ENCODE measurements at places on chromosomes 7 and 10.

DNA sequence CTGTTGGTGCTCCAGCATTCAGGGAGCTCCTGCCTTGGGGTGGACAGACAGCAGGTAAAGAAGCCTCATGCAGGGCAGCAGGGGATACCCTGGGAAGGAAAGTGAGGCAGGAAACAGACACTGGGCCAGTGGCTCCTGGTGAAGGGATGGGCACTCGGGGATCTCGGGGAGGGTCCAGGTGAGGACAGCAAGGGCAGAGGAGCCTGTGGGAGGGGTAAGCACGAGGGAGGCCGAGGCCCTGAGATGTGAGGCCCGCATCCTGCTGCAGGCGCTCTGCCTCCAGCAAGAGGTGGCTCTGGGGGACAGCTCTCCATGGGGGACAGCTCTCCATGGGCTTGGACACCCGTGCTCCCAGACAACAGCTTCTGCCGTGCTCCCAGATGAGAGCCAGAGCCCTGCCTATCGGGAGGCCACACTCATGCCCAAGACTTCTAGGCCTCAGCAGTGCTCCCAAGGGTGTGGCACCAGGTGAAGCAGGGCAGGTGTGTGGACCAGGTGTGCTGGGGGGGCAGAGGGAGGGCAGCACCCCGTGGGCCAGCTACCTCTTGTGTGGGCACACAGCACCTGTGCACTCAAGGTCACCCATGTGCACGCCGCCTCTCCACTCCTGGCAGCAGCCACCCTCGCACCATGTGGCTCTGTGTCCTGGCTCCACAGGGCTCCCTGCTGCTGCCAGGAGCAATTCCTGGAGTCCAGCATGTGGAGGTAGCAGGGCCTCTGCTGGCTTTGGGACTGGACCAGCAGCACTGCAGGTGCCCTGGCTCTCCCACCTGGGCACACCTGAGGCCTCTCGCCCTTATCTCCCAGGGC lies 93.6 kb upstream of the INSIG1 start:
- DNase-seq: no peak

GRCh38 chr7:6228361-6229229 lies 43.8 kb downstream of the CYTH3 start:
- DNase-seq: no peak

DNA sequence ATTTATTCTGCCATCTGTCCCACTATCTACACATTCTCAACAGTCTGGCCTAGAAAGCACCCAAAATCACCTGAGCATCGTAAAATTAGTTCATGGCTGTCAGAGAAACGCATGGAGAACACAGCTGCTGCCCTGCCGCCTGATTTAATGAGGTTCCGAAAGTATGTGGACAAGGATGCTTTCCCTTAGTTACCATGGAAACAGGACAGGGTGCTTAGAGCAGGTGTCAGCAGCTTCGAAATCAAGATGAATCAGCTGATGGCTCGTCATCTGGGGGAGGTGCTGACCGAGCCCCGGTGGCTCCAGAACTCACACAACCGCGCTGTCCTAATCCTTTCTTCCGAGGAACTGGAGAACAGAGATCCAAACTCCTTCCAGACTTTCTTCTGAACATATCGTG lies 151.5 kb downstream of the TEX36 start:
- DNase-seq: no peak

DNA sequence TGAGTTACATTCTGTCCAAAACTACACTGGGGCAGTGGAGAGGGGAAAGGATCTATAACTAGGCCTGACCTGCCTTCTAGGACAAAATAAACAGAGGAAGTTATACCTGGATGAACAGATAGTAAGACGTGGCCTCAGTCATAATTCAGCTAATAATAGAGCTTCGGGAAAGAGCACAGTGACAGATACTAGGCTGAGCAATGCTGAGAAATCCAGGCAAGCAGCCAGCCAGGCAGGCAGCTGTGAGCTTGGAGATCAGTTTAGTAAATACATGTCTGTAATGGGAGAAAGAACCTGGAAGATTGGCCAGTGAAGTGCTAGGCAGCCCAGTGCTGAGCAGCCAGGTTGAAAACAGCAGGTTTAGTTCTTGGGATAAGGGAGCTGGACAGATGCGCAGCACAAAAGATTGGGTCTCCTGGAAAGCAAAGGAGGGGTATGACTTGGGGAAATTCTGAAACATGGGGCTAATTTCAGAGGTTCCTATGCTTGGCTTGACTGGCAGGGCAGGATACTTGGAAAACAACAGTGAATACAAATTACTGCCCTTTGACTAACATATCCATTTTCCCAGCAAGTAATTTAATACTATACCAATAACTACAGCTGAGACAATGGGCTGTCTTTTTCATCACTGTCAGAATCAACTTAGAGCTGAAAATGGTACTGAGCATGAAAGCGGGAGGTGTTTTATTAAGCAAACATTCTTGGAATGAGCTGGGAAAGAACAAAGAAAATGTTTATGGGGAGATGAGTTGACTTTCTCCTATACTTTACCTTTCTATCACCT lies 140.8 kb downstream of the DGKB start:
- DNase-seq: no peak

DNA sequence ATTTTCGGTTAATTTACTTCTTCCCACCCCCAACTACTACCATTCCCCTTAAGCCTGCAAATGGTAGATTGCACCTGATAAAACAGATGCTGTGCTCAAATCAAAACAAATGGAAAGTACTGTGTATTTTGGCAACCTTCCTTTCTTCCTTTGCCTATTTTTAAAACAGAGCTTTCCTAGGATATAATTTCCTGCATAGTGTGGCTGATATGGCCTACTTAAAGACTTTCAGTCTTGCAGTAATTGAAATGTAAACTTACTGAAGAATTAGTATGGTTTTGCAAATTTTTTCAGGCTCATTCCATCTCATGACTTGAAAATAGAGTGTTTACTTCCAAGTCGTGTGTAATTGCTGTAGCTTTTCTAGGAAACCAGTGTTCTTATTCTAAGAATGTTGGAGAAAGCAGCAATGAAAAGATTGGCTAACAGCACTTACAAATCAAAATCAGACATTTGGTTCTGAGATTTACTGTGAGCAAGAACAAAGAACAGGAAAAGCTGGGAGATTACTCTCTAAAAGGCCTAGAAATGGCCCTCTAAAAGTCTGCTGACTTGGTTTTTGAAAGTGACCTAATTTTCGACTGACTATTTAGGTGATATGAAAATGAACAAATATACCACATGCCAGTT lies 52.0 kb downstream of the REEP3 start:
- DNase-seq: no peak

GRCh38 chr10:34467364-34467763 lies 347.7 kb downstream of the PARD3 start:
- no peak for DNase-seq

DNA sequence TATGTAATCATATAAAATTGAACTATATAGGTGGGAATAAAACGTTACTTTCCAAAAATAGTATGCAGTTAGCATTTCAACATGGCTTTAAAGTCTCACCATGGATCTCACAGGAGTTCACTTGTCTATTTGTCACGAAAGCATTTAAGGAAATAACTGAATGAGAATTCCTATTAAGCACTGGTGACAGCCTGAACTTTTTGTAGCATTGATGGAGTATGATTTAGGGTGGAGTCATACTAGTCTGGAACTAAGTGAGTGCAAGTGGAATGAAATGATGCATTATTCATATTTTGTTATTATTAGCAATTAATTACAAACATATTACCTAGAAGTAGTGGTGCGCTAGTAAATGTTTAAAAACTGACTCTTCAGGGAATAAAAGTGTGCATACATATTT lies 26.0 kb upstream of the HIBADH start:
- no peak for DNase-seq

GRCh38 chr10:49007129-49007528 lies 67.5 kb upstream of the LRRC18 start:
- DNase-seq: no peak

DNA sequence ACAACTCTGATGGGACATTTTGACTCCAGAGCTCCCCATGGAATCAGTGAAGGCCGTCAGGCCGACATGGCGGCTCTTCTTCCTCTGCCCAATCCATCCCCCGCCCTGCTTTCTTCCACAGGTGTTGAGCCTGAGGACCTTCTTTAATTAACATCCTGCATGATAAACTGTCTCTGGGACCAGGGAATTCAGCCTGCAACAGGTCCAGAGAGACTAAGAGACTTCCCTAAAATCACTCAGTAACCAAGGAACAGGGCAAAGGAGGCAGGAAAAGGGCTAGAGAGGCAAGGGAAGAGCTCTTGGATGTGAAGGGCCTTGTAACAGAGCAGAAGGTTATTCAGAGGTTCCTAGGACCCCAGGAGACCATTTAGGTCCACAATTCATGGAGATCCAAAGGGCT lies 6.0 kb upstream of the PDLIM1 start:
- no peak for DNase-seq

DNA sequence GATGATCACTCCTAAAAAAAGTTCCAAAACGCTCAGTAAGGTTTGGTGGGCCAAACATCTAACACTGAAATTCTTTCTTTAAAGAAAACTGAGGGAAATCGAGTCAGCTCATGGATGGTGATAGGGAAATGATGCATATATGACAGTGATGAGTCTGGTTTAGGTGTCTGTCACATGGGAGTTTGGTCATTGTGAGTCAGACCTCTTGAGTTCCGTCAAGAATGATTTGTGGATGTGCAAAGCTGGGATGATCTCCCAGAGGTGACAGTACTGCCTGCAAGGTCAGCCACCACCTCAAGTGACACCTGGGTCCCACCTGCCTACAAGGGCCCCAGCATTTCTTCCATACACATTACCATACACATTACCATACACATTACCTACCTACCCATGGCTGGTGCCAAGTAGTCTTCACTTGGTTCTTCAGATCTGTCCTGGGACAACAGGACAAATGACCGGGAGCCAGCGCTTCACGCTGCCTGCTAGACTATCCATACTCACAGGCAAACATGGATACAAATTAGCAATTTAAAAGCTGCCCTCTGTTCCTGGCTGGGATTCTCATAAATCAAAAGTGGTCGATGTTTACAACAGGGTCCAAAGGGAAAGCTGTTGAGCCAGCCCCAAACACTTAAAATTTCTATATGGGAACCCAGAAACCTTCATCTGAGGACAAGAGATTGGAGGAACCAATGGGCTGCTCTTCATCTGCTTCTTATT lies 128.4 kb downstream of the ADAM12 start:
- no peak for DNase-seq

- DNase-seq: no peak
These were observed 80.1 kb upstream of the ATP6V0A4 start for GRCh38 chr7:138878051-138878450.

DNA sequence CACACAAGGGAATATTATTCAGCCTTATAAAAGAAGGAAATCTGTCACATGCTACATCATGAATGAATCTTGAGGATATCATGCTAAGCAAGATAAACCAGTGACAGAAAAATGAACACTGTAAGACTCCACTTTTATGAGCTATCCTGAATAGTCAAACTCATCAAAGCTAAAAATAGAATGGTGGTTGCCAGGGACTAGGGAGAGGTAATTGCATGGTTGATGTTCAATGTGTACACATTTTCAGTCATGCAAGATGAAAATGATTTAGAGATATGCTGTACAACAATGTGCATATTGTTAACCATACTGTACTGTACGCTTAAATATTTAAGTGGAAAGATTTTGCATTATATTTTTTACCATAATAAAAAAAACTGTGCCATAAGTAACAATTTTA lies 1349.1 kb downstream of the XPNPEP1 start:
- no peak for DNase-seq

DNA sequence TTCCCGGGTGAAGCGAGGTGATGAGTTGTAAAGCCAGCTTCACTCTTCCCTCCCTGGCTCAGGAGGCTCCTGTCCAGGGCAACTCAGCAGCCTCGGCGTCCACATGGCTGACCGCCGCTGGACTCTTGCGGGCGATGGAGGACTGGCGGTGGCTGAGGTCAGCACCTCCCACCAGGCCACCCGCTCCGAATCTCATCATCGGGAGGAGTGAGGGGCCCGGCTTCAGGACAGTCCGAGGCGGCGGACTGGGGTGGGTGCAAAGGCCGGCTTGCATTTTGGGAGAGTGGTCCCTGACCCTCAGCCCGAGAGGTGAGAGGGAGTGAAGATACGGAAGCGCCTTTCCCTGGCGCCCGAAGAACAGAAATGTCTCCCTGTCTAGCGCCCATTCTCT lies 759 bp downstream of the DNAJB12 start:
- no peak for DNase-seq

GRCh38 chr7:157540020-157540419 lies 203.2 kb downstream of the DNAJB6 start:
- DNase-seq: no peak

- no peak for DNase-seq
These were observed 205.5 kb downstream of the SEMA3D start for GRCh38 chr7:84981055-84981976.

DNA sequence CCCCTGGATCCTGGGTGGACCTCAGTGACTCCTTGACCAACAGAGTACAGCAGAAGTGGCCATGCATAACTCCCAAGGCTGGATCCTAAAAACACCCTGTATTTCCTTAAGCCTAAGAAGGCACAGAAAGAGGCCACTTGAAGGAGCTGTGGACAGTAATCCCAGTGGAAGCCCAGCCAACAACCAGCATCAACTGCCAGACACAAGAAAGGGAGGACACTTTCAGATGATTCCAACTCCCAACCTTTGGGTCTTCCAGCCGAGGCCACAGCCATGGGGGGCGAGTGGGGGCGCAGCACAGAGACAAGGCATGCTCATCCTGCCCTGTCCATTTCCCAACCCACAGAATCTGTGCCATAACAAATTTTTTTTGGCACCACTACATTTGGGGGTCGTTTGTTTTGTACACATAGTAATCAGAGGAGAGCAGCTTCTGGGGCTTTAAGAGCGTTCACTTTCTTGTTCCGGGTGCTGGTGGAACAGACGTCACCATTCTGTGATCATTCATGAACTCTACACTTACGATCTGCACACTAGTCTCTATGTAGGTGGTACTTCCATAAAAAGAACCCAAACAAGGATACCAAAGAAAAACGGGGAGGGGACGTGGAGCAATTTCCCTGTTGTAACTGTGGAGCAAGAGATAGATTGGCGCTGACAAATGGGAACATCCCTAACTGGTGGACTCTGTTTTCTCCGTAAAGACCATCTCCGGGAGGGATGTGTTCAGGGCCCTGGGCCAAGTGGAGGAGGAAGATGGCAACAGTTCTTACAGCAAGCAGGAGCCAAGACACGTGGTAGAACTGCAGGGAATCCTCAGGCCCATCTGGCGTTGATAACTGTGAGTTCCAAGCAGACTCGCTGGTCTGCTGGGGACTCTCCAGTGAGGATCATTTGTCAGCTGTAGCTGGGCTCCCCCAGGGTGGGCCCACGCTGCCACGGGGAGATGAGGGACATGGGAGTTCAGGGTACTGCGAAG lies 6.0 kb upstream of the SLC29A3 start:
- no peak for DNase-seq

DNA sequence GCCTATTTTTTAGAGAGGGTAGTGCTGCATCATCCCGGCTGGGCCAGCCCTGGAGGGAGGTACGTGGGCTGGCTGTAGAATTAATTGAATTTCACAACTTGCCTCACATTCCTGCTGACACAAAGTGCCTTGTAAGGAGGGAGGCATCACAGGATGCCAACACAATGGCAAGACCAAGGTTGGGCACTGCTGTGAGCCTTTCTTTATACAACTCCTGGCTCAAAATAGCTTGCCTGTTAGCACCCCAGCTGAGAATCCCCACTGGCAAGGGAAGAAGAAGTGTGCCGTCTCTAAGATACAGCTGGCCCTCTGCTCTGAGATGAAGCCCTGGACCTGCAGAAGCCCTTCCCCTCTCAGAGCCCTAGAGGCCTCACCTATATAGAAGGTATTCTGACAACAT lies 873.9 kb downstream of the GRID1 start:
- no peak for DNase-seq

Measured in activated naive CD8-positive, alpha-beta T cell treated with anti-CD3 and anti-CD28 coated beads, Interleukin-2, amount 50 U/mL, for 16 hours (primary cell).